ENCODE measurements at places on chromosomes 2 and 18. TPM values are rescaled to one million over a fixed set of nuclear protein-coding genes. Genes with fewer than 3 reads are reported as not detected.

DNA sequence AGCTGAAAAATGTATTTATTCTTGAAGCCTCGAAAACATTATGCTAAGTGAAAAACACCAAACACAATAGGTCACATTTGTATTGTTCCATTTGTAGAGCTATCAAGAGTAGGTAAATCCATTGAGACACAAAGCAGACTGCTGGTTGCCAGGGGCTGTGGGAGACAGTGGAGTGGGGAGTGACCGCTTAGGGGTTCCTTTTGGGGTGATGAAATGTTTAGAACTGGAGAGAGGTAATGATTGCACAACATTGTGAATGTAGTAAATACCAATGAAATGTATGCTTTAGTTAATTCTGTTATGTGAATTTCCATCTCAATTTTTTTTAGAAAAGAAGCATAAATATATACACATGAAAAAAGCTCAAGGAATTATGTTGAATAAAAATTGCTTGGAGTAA is 15.8 kb downstream of the KCTD18 start:
- DNase-seq: no peak

- no peak for DNase-seq
These were observed 129.1 kb upstream of the DOCK10 start for GRCh38 chr2:225171350-225171749.

RBM43 gene
- 4.9 TPM for total RNA-seq

GRCh38 chr2:203122317-203122986 is 107.8 kb downstream of the NBEAL1 start:
- peak; percentile 27 for DNase-seq

DNA sequence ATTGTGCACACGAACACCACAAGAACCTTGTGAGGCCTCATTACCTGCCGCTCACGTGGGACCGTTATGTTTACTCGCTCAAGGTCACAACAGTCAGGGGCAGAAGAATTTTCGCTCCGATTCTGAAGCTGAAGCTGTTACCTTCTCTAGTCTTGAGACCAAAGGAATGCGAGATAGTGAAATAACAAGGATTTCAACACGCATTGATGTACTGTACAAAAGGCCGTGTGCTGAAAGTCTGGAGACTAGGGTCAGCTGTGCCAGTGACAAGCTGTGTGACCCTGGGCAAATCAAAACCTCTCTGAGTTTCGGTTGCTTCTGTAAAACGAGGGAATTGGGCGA is 583 bp downstream of the NEMP2 start:
- no peak for DNase-seq

DNA sequence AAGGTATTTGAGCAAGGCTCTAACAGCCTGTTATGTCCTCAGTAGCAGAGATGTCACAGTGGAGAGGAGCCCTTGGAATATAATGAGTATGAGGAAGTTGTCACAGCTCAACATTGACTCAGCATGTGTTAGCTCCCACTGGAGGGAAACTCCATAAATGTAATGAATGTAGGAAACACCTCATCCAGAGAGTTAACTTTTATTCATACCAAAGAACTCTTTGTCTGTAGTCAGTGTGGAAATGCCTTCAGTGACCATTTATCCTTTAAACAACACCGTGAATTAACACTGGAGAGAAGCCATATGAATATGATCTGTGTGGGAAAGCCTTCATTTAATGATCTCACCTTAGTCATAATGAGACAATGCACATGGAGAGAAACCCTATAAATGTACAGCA is 59.7 kb downstream of the CYP1B1 start:
- no peak for DNase-seq

- no peak for DNase-seq
These were observed 26.7 kb downstream of the PTPN2 start for GRCh38 chr18:12857215-12857905.

DNA sequence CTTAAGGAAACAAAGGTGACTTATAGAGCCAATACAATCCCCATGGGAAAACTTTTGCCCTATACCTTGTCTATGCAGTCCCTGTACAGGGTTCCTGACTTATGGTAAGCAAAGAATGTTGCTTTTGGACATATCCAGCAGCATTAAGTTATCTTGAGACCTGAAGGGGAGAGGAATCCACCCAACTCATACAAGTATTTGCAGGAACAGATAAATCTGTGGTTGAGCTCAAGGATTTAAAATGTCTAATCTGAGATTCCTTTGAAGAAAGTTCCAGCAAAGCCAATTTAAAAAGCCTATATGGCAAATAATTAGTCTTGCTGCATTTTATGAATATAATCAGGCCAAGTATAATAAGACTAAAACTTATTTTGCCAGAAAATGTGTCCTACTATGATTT is 739.5 kb upstream of the CDH2 start:
- DNase-seq: no peak

DNA sequence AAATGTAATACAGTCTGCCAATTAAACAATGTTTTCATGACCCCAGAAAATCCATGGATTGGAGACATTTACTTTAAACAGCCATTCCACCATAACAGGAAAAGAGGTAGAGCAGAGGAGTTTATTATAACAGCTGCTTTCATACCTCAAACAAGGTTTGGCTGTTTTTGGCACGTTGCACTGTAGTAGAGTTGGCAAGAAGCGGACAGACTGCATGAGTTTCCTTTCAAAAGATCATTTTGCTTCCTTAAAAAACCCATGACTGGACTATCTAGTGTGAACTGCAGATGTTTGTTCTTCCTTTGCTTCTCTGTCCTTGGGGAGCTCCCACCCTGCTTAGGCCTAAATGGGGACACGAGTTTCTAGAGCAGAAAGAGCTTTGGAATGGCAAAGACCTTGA is 108.5 kb upstream of the THOC1 start:
- DNase-seq: no peak

- DNase-seq: no peak
These were observed 10.7 kb upstream of the OTOF start for GRCh38 chr2:26488463-26489212.

DNA sequence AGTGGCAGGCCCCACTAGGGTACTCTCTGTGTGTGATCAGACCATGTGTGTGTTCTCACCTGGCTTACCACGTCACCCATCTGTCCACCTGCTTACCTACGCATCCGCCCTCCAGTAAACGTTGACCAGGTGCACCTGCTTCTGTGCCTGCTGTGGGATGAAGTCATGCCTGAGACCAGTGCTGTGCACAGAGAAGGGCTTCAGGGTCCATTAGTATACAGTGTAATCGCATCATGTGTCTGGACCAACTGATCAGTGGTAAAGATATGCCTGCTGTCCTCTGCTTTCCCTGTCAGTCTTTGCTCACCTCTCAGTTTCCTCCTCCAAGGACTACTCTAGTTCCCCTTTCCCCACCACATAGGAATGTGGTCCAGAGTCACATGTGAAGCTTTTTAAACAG is 109.3 kb downstream of the FHOD3 start:
- DNase-seq: no peak

GRCh38 chr2:24360050-24360962 is at the start of gene ITSN2:
ITSN2 (minus strand) TSS chr2:24360536; CDS start chr2:24328082, 32,454 bp downstream.
- peak; percentile 83 for DNase-seq

TSHZ1 gene
- 1.8 TPM for total RNA-seq

DNA sequence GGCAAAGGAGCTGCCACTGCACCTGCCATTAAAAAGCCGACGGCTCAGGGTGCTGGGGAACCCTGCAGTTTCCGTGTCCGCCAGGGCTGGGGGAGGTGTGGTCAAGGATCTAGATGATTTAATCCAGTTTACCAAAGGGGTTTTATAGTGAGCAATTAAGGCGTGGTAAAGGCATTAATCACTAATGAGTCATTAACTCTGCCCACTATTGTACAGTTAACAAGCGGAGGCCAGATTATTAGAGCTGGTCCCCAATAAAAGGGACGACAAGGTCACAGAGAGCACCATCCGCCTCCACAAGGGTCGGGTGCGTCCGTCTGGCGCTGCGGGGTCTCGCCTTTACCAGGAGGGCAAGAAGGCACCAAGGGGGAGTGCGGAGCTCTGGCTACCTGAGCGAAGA is 9.6 kb downstream of the RAX start:
- DNase-seq: no peak

GRCh38 chr18:2442006-2442405 is 129.3 kb downstream of the METTL4 start:
- DNase-seq: no peak

SLC39A6 gene
- total RNA-seq: 70.7 TPM

UPP2 gene
- total RNA-seq: not detected

DNA sequence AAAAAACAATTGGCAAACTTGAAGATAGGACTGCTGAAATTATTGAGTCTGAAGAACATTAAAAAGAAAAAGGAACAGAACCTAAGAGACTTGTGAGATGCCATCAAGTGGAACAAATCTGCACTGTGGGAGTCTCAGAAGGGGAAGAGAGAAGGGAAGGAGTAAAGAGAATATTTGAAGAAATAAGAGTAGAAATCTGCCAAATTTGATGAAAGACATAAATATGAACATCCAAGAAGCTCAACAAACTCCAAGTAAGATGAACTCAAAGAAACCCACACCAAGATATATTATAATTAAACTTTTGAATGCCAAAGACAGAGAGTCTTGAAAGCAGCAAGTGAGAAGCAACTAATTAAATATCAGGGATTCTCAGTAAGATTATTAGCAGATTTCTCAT is 102.7 kb downstream of the ZNF519 start:
- DNase-seq: no peak

GRCh38 chr2:230879271-230879882 is 14.6 kb downstream of the ITM2C start:
- DNase-seq: no peak

C2orf72 gene
- total RNA-seq: not detected

FIGN gene
- 0.24 TPM for total RNA-seq

- no peak for DNase-seq
These were observed 91.9 kb downstream of the ARL4C start for GRCh38 chr2:234404957-234405356.

DNA sequence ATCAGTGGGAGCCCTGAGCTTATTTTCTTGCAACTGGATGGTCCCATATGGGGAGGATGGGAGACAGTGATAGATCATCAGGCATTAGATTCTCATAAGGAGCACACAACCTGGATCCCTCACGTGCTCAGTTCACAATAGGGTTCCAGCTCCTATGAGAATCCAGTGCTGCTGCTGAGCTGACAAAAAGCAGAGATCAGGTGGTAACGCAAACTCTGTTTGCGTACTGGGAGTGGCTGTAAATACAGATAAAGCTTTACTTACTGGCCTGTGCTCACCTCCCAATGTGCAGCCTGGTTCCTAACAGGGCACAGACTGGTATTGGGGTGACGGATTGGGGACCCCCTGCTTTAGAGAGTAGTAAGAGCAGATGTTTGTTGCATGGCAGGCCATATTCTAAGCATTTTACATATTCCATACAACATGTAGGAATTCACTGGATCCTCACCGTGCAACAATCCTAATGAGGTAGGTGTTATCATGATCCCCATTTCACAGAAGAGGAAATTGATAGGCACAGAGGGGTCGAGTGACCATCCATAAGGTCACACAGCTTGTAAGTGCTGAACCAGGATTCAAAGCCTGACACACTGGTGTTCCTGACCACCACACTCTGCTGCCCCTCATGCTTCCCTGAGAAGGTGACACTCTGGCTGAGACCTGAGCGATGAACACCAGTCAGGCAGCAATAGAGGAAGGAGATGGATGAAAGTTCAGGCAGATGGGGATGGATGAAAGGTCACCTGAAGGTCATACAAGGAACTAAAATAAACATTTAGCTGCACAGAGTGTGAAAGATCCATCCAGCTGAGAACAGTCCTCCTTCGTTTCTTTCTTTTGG is 15.7 kb upstream of the MAT2A start:
- DNase-seq: no peak

- DNase-seq: no peak
These were observed 53.3 kb upstream of the COL5A2 start for GRCh38 chr2:189232759-189233406.

GRCh38 chr2:127811397-127812321 is 688 bp upstream of the WDR33 start:
- no peak for DNase-seq

DNA sequence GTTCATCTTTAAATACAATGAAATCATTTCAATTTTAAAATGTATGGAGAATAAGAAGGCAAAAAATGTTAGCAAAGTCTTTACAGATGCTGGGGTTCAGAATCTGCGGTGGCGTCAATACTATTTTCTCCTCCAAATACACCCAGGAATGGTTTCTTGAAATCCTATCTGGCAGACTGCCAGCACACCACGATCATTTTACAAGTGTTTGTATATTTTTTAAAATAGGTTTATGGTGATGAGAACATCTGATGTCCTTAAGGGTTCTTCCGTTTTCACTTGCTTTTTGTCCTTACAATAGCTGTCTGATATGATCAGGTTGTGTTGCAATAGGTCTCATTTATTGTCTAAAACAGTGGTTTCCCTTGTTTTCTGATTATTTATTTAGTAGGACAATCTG is 89.6 kb downstream of the CMPK2 start:
- DNase-seq: no peak

- no peak for DNase-seq
These were observed at the start of gene DYSF for GRCh38 chr2:71453404-71454220. DYSF (plus strand) TSS chr2:71453561.

GRCh38 chr2:219155054-219155644 is 5.5 kb downstream of the NHEJ1 start:
- DNase-seq: peak; percentile 91

DNA sequence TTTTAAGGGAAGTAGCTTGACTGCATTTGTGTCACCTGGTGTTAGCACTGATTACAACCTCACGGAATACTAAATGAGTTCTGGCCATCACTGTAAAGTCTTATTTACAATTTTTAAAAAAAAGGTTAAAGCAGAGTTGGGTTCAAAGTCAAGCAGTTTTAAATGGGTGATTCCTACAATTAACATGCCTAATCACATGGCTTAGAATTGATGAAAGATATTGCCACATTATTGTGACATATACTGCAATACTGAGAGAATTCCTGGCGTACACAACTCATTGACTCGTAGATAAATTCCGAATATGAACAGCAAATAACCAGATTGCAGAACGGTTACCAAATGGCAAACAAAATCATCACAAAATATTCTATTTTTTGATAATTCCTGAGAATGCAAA is 34.2 kb downstream of the ROCK2 start:
- no peak for DNase-seq

DNA sequence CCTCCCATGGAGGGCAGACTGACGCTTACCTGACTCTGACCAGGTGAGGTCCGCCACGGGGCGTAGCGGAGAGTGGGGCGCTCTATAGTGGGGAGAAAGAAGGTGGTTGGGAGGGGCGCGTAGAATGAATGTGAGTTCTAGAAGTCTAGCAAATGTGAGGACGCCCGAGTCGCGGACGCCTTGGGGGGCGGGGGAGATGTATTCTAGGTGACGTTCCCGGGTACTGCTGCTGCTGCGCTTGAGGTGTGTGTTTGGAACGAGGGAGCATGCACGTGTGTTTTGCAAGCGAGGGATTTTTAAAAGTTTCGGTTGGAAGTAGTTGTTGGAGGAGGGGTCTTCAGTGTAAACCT is 758 bp downstream of the RIF1 start:
- DNase-seq: peak; percentile 59

DNA sequence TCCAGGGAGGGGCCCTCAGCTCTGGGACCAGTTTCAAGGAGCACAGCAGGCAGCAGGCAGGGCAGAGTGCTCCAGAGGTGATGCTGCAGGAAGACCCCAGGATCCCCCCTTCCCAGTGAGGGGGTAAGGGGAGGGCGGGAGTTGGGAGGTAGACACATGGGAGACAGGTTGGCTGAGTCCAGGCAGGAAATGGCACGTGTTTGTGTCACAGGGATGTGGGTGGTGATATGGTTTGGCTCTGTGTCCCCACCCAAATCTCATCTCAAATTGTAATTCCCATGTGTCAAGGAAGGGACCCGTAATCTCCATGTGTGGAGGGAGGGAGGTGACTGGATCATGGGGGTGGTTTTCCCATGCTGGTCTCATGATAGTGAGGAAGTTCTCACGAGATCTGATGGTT is 25.2 kb upstream of the OTOS start:
- DNase-seq: no peak

- no peak for DNase-seq
These were observed 15.0 kb upstream of the ZNF407 start for GRCh38 chr18:74582642-74583041.

Measured in A673 (cell line).